ENCODE measurements at places on chromosomes 1 and 21. TPM values are rescaled to one million over a fixed set of nuclear protein-coding genes. Genes with fewer than 3 reads are reported as not detected.

The ATAD3C gene
- under 0.01 TPM for total RNA-seq

The CCDC28B gene
- total RNA-seq: 6.0 TPM

The OR2L13 gene
- not detected for total RNA-seq

The SLAMF8 gene
- not detected for total RNA-seq

The LCE3A gene
- not detected for total RNA-seq

The TSHB gene
- not detected for total RNA-seq

The GFI1 gene
- 0.65 TPM for total RNA-seq

The IQGAP3 gene
- 28.7 TPM for total RNA-seq

The COL8A2 gene
- total RNA-seq: 11.0 TPM

The SPTA1 gene
- 1.2 TPM for total RNA-seq

The TRIM45 gene
- total RNA-seq: 3.3 TPM

The CFAP141 gene
- total RNA-seq: not detected

The LIN28A gene
- total RNA-seq: not detected

The CYB561D1 gene
- 8.1 TPM for total RNA-seq

The MYOM3 gene
- total RNA-seq: not detected

The CCDC27 gene
- total RNA-seq: not detected

The LCE2A gene
- not detected for total RNA-seq
